ENCODE measurements at places on chromosomes 1 and 21.

DNA sequence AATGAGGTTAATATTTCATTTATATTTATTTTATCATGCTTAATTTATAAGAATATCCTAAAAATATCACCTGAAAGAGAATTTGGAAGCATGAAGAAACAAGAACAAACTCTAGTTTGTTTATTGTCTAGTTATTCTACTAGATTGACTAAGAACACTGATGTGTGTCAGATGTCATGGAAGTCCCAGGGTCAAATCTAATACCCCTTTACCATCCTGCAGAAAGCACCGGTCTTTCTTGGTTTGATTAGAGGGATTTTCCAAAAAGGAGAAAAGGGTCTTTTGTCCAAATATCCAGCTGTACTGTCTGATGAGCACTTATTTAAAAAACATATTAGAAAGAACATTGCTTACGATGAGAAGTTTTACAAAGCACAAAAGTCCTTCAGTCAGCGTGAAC is 20.7 kb upstream of the CR2 start:
- DNase-seq, result no peak

- no peak for DNase-seq
Observed at GRCh38 chr1:17128361-17128760, 9.1 kb upstream of the PADI2 start.

GRCh38 chr1:21734526-21734925 is 48.4 kb downstream of the USP48 start:
- DNase-seq, result no peak

DNA sequence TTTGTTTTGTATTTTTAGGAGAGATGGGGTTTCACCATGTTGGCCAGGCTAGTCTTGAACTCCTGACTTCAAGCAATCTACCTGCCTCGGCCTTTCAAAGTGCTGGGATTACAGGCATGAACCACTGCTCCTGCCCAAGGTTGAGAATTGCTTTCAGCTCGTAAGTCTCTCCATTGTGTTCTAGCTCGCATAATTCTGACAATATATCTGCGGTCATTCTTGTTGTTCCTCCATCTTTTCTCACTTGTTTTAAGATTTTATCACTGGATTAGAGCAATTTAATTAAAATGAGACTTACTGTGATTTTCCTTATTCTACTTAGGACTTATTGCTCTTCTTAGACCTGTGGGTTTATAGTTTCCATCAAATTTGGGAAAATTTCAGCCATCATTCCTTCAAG is 102.9 kb downstream of the AHCTF1 start:
- no peak for DNase-seq

- DNase-seq, result no peak
Observed at GRCh38 chr21:25283720-25284119, 323.6 kb downstream of the MRPL39 start.

GRCh38 chr1:88799491-88799890 is 91.9 kb downstream of the GTF2B start:
- no peak for DNase-seq

GRCh38 chr1:173300061-173301044 is 93.2 kb upstream of the TNFSF4 start:
- DNase-seq, result no peak

- DNase-seq, result peak; percentile 30
Observed at GRCh38 chr1:48677306-48678287, 99.1 kb downstream of the BEND5 start.

- DNase-seq, result no peak
Observed at GRCh38 chr1:31102501-31102950, 37.0 kb upstream of the PUM1 start.

- DNase-seq, result no peak
Observed at GRCh38 chr1:230230273-230230672, 163.2 kb downstream of the GALNT2 start.
